ENCODE measurements at places on chromosomes 12 and 14.

DNA sequence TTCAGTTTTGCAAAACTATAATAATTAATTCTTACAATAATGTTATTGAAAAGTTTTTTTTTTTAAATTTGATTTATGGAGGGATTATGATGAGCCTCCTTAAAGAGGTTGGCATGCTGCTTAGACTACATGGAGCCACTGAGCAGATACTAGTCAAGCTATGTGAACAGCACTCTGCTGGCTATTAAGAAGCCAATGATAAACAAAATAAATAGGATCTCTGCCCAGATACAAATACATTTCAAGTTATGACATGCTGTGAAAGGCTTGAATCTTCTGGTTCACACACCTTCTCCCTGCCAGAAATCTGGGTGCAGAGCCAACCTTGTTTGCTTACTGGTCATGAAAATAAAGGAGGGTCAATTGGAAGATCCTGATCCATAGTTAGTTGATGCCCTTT lies 107.4 kb upstream of the NAV3 start:
- DNase-seq, result no peak

- DNase-seq, result no peak
Measured at GRCh38 chr14:72613231-72613974, 280.5 kb downstream of the DPF3 start.

DNA sequence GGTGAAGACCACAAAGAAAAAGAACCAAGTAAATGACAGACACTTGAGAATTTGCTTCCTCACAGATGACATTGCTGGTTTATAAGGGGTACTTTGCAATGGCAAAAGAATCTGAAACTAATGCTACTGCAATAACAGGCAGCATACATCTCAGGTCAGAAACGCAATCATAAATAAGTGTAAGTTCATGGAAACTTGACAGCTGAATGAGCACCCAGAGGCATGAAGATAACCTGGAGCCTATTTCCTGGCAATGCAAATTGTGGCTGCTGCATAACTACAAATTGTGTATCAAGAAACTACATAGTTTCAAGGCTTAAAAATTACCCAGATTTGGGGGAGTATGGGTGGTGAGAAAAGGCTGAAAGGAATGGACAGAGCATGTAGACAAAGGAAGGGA lies 8.5 kb upstream of the MYO1A start:
- DNase-seq, result no peak

GRCh38 chr14:71739273-71739990 lies 192.8 kb upstream of the RGS6 start:
- DNase-seq, result no peak

DNA sequence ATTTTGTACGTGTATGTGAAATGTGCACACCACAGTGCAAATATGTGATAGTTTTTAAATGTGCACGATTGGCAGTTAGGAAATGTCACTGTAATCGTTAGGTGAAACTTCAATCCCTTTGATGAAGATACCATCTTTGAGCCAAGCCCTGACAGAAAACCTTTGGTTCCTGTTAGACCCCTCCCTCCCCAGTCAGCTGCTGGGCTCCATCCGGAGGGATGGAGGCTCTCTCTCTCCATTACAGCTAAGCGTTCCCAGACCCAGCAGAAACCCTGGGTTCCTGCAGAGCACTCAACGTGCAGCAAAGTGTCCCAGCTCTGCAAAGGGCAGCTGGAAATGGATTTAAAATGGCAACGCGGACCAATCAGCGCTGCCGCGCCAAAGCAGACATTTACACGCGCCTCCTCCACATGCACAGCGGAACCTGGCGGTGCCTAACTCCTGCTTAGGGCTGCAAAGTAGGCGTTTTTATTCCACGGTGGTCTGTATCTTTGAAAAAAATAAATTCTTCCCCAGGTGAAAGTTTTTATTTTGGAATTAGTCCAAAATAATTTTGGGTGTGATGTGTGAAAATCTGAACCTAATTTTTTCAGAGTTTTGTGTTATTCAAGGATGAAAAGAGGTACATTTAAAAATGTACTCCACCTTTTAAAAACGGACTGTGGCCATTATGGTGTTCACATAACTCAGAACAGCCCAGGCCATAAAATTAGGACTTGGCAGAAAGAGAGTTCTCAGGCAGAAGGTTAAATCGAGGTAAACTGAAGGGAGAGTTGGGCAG lies 1.4 kb upstream of the HMGA2 start:
- DNase-seq, result no peak

GRCh38 chr12:120437735-120438494 lies at the start of gene COX6A1:
TSS of gene COX6A1 (plus strand) at chr12:120438113. CDS start at chr12:120438127, 14 bp downstream.
- DNase-seq, result peak; percentile 91

Data from hypothalamus (tissue), 51 donors.